ENCODE measurements at places on chromosomes 2 and 18. TPM values are rescaled to one million over a fixed set of nuclear protein-coding genes. Genes with fewer than 3 reads are reported as not detected.

The MC2R gene
- total RNA-seq: not detected

The FSIP2 gene
- total RNA-seq: 0.21 TPM

The VSNL1 gene
- total RNA-seq: 8.7 TPM

The PDE11A gene
- total RNA-seq: 0.48 TPM

The CABYR gene
- total RNA-seq: 1.9 TPM

The ACMSD gene
- total RNA-seq: 1.7 TPM

The NPAS2 gene
- 31.8 TPM for total RNA-seq

The SPATA3 gene
- total RNA-seq: not detected

The HRH4 gene
- total RNA-seq: 0.64 TPM

The LTBP1 gene
- 23.4 TPM for total RNA-seq

The RSAD2 gene
- 2.2 TPM for total RNA-seq

The G6PC2 gene
- not detected for total RNA-seq

The TRIM43 gene
- total RNA-seq: not detected

The PIEZO2 gene
- total RNA-seq: 0.48 TPM

The UGT1A5 gene
- 0.24 TPM for total RNA-seq

The CHN1 gene
- 0.21 TPM for total RNA-seq

The RAMP1 gene
- 4.9 TPM for total RNA-seq

The IL1R2 gene
- not detected for total RNA-seq

The COL5A2 gene
- total RNA-seq: 1.9 TPM

The MLPH gene
- 9.9 TPM for total RNA-seq

The CXCR4 gene
- total RNA-seq: not detected

The ARHGAP28 gene
- 0.21 TPM for total RNA-seq

The UGT1A3 gene
- total RNA-seq: 0.24 TPM

The PTMA gene
- total RNA-seq: 693 TPM

The KRTCAP3 gene
- 28.6 TPM for total RNA-seq

The PTPRN gene
- total RNA-seq: 2.2 TPM

The VWA3B gene
- not detected for total RNA-seq

The SH3BP4 gene
- total RNA-seq: 32.8 TPM

The CNRIP1 gene
- 0.96 TPM for total RNA-seq

The GRHL1 gene
- 14.1 TPM for total RNA-seq

The TANK gene
- 88.2 TPM for total RNA-seq

The KLHL14 gene
- total RNA-seq: 0.24 TPM

The PLEKHA3 gene
- 7.2 TPM for total RNA-seq

The ACTR1B gene
- 40.7 TPM for total RNA-seq

The SAG gene
- total RNA-seq: not detected

The OXER1 gene
- not detected for total RNA-seq

The CDH2 gene
- under 0.01 TPM for total RNA-seq

The ANKRD30B gene
- not detected for total RNA-seq

The THUMPD2 gene
- total RNA-seq: 10.4 TPM

The RTKN gene
- total RNA-seq: 53.7 TPM

Measured in tracheal epithelial cell (primary cell).